ENCODE measurements at places on chromosomes 12 and 14. TPM values are rescaled to one million over a fixed set of nuclear protein-coding genes. Genes with fewer than 3 reads are reported as not detected.

GRCh38 chr12:15788233-15789219 lies 662 bp downstream of the EPS8 start:
- peak; percentile 12 for DNase-seq

DNA sequence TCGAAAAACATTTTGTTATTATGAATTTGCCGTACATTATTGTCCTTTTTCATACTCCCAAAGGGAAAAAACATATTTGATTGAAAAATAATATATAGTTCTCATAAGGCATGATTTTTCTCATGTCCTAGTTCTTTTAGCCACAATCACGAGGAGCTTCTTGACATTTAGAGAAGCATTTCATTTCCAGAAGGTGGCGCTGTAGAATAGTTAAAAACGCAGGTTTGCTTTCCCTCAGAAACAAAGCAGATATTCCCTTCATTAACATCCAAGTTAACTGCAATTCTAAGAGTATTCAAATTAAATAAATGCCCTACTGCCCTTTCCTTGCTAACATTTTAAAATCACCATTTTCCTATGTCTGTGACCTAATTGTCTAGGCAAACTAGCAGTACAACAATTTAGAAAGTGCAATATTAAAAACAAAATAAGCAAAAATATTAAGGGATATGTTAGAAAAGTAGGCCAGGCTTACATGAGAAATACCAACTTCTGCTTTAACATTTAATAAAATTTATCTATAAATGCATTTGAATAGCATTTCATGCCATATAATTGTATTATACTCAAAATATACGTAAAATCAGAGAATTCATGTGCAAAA lies 10.9 kb upstream of the PIK3C2G start:
- DNase-seq = peak; percentile 23

- DNase-seq = no peak
These were observed 227.5 kb upstream of the LMO3 start for GRCh38 chr12:16833376-16834015.

- no peak for DNase-seq
These were observed 117.2 kb upstream of the DIO3 start for GRCh38 chr14:101444116-101444515.

- DNase-seq = no peak
These were observed 369.8 kb upstream of the SEL1L start for GRCh38 chr14:81903477-81903876.

DNA sequence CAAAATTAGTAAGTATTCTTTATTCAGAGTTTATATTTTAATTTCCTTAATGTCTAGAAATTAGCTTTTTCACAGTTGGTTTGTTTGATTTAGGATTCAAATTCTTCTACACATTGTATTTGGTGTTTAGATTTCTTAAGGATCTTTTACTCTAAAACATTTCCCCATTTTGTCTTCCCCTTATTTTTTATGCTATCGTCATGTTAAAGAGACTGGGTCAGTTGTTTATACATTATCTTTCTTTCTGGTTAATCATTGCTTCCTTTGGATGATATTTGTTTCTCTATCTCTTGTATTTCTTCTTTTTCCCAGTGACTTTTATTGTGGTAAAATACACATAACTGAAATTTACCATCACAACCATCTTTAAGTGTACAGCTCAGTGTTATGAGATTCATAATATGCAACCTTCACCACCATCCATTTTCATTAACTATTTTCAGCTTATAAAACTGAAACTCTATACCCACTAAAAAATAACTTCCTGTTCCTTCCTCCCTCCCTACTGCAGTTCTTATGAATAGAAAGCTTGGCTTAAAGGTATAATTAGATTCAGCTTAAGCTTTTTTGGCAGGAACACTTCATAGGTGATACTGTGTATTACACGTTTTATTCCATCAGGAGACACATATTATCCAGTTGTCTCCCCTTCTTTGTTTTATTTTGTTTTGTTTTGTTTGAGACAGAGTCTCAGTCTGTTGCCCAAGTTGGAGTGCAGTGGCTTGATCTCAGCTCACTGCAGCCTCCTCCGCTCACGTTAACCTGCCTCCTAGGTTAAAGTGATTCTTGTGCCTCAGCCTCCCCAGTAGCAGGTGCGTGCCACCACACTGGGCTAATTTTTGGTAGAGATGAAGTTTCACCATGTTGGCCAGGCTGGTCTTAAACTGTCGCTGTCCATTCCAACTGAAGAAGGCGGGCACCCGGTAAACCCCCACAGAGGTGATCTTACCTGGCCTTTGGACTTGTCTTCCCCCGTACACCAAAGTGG lies 45.0 kb downstream of the NOPCHAP1 start:
- DNase-seq = no peak

GRCh38 chr12:41992022-41992421 lies 152.7 kb downstream of the GXYLT1 start:
- no peak for DNase-seq

DNA sequence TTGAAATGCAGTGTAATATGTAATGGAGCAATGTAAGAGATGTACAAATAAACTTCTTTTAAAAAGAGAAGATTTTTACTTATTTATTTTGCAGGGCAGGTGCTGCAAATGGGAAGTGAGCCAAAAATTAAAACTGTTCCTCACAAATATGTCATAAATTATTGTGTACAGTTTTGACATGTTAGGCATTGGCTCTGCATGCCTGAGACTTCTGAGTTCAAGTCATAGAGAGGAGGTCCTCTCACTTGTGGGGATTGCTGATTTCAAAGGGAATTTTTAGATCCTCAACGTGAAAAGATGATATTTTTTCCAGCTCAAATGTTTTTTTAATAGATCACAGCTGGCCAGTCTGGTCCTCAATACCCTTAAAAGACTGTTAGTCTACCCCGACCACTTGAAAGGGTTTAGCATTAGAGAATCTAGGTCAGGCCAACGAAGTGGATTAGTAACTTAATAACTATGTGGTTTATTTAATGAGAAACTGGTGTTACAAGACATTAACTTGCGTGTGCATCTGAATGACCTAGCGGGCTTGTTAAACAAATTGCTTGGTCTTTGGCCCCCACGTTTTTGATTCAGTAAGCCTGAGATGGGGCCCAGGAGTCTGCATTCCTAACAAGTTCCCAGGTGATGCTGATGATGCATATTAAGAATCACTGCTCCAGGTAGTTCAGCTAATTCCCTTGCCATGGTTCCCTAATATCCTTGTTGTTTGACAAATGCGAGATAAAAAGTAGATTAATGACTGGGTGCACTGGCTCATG lies 30.9 kb upstream of the WDR89 start:
- no peak for DNase-seq

DNA sequence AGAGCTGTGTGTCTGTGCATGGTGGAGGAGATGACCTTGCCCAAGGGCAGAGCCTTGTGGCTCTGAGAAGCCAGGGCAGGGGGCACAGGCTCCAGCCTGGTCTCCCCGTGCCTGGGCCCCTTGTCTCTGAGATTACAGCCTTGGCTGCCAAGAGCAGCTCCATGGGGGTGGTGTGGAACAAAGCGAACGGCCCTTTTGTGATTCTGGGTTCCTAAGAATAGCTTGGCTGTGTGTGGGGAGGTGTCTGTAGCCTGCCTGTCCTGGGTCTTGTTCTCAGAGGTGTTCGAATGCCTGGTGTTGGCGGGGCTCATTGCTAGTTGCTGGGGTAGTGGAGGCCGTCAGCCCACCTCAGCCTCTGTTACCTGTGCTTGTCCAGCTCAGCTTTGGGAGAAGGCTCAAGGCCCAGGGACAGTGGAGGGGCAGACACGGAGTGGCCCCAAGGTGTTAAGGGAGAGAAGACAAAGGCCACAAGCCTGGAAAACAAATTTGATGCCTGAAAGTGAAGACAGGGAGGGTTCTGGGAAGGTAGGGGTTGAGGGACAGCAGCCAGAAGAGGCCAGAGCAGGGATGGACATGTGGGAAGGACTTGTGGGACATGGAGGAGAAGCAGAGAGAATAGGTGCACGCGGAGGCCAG lies 7.4 kb upstream of the MYH7 start:
- no peak for DNase-seq

GRCh38 chr12:62866451-62867082 lies 68.4 kb downstream of the PPM1H start:
- DNase-seq = no peak

DNA sequence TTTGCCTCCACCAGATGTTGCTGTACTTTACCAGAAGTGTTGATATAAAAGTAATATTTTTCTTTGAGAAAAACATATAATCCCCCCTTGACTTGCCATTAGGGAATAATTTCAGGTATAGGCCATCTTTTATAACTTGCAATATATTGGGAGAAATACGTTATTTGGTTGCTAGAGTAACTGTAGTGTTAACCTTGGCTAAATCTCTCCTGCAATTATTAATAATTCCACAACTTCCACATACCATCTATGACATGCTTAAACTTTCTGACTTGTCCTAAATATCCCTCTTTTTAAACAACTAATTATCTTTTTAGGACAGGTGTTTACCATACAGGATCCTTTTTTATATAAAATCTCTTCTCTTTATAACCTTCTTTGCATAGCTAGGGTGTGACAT lies 1048.2 kb downstream of the SLC16A7 start:
- no peak for DNase-seq

DNA sequence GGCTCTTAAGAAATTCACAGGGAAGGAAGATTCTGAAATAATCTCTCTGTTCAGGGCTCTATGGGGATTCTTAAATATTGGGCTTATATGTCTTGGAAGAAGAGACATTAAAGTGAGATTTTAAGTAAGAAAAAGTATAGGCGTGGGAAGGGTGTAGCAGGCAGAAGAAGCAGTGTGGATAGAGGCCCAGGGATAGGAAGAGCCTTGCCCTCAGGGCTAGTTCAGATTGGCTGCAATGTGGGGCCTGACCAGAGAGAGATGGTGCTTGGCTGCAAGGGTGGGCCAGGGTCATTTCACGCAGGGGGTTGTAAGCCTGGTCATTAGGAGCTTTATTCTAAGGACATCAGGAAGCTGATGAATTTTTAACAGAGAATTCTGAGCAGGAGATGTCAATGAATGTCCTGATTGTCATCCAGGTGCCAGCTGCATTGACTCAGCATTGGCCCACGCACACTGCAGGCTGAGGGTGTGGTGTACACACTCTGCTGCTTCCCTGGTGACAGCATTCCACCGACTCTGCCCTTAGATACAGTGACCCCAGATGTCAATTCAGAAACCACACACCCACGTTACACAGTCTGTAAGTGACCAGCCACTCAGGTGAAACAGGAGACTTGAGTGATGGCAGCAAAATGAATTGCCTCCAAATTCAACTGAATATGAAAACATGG lies 582.5 kb downstream of the NRXN3 start:
- no peak for DNase-seq

Gene WNT1
- total RNA-seq = 1.2 TPM

Gene CLEC2A
- not detected for total RNA-seq

Gene B4GALNT3
- total RNA-seq = 2.6 TPM

Gene FAM90A1
- not detected for total RNA-seq

All from neural crest cell (in vitro differentiated cells).